ENCODE measurements at places on chromosomes 6 and 20.

GRCh38 chr6:163583558-163583957, 169.0 kb downstream of the QKI start:
- no peak for DNase-seq

DNA sequence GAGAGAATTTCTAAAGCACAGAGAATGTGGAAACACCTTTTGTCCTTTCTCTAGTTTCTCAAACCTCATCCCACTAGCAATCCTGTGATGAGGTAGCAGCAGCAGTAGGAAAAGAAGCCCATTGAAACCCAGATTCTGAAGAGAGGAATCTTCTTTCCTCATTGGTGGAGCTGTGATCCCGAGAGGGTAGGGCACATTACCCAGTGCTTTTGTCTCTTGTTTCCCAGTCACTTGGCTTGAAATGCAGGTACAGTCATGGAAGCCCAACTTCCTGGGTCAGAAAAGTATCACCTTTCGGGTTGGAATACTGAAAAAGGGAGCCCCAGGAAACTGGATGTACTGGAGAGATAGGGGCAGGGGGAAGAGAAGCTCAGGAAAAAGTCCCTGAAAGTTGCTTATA, 417.4 kb downstream of the TBC1D32 start:
- DNase-seq, result no peak

DNA sequence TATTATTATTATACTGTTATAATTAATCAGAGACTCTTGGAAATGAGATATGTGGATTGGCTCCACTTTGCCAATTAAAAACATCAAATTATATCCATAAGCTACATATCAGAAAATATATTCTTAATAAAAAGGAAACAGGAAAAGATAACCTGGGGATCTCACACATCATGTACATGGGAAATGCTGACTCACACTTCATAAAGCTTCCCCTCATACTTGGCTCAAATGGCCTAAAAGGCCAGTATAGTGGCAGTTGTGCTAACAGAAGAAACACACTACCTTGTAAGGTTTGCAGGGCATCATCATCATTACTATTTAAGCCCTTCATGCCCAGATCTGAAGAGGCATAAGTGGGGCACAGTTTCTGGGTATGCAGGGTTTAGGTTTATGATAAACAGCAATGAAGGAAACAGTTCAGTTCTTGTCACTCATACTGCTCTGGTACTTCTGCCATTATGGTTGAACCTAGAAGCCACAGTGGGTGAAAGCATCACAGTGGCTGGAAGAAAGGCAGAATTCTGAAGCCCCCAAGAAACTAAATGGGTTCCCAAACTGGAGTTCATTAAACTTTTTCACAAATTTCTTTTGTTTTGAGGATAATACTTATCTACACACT, 60.6 kb downstream of the BTBD9 start:
- DNase-seq, result no peak

DNA sequence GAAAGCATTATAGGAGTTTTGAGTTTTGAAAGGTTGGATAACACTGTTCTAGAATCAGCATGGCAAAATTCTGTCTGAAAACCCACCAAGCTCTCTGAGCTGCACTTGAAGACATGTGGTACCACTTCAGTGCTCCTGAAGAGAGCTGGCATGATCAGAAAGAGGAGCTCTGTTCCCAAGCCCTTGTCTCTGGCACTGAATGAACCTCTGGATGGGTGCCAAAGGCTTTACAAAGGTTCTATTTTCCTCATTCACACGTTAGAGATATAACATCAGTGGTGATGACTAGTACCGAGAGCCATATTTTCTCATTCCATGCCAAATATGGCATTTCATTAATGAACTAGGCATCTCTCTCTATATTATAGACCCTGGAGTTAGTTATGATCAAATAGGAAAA, 301.8 kb upstream of the ID4 start:
- no peak for DNase-seq

- no peak for DNase-seq
These were observed 180.6 kb upstream of the HTR1E start for GRCh38 chr6:86756640-86757229.

DNA sequence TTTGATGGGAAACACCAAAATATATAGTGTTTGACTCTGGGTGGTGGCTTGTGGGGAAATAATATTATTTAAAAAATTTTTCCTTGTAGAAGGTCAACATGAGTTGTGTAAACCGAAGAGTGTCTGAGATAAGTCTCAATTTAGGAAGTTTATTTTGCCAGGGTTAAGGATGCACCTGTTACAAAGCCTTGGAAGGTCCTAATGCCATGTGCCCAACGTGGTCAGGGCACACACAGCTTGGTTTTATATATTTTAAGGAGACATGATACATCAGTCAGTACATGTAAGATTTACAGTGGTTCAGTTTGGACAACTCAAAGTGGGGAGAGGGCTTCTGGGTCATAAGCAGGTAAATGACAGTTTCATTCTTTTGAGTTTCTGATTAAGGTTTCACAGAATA, 162.1 kb downstream of the ZFAND3 start:
- DNase-seq, result no peak

DNA sequence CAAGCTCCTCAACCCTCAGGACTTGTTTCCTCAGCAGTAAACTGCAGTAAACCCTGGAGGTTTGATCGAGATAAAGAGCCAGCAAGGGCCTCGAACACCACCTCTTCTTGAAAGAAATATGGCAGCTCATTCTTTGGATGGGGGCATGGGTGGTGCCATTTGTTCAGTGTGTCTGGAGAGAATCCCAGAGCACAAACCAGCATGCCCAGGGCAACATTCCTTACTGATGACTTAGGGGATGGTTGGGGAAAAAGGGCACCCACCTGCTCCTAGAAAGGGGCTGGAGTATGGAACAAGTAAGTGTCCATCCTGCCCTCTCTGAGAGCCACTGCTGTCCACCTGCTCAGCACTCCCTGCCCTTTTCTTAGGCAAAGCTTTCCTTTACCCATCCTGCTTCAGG, 31.3 kb upstream of the ZFAND3 start:
- no peak for DNase-seq

DNA sequence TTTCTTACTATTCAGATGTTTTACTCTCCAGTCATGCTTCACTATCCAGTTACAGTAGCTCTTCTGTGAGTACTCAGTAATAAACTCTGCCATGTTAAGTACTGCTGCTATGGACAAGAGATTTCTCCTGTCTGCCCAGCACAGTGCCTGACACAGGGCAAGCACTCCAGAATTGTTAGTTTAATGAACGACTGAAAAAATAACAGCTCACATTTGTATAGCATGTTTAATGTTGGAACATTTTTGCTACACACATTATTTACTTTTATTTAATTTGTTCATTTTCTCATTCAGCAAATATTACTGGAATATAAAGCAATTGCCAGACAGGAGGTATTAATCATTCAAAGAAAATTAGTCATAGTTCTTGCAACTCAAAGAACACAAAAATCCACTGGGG, 142.6 kb upstream of the HMGN3 start:
- no peak for DNase-seq

GRCh38 chr6:117165911-117166499, 99.4 kb upstream of the VGLL2 start:
- DNase-seq, result no peak

DNA sequence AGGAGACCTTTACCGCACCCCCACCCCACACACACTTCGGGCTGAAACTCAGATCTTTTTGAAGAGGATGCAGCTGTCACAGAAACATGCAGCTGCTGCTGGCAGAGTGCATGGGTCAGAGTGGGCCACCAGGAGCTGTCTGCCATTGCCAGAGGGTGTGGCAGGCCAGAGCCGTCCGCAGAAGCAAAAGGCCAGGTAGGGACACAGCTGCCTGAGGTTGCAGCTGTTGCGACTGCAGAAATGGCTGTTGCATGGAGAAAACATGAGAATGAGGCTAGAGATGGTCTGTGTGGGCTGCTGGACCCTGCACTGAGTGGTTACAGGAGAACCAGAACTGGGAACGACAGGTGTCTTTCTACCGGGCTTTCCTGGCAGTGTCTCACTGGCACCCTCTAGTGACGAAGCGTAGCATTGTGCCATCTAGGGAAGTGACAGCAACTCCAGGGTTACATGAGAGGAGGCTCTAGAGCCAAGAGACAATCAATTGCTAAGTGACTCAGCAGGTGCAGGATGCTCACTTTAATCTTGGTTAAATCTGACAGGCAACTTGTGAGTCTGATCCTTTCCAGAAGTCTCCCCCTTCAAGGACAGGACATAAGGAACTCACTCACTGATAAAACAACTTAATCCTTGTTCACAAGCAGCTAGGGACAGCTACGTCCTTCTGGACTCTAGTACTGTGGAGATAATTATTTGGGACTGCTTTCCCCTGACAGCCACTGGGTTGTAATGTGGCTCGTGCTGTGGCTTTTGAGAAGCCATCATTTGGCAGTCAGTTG, 29.1 kb upstream of the SERPINB9 start:
- DNase-seq, result peak; percentile 85

DNA sequence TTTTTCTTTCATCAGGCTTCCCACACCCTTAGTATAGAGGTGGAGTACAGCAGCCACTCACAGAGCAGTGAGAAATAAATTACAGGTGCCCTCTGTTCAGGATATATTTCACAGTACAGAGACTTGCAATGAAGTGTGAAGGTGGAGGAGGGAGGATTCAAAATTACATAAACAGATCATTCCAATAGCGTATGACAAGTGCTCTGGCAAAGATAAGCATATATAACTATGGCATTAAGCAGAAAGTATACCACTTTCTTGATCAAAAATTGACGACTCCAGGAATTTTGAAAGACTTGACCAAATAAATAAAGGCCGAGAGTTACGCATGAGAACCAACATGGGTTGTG, 108.7 kb downstream of the GPX5 start:
- no peak for DNase-seq

- no peak for DNase-seq
These were observed 50.0 kb downstream of the SOD2 start for GRCh38 chr6:159642995-159643394.

DNA sequence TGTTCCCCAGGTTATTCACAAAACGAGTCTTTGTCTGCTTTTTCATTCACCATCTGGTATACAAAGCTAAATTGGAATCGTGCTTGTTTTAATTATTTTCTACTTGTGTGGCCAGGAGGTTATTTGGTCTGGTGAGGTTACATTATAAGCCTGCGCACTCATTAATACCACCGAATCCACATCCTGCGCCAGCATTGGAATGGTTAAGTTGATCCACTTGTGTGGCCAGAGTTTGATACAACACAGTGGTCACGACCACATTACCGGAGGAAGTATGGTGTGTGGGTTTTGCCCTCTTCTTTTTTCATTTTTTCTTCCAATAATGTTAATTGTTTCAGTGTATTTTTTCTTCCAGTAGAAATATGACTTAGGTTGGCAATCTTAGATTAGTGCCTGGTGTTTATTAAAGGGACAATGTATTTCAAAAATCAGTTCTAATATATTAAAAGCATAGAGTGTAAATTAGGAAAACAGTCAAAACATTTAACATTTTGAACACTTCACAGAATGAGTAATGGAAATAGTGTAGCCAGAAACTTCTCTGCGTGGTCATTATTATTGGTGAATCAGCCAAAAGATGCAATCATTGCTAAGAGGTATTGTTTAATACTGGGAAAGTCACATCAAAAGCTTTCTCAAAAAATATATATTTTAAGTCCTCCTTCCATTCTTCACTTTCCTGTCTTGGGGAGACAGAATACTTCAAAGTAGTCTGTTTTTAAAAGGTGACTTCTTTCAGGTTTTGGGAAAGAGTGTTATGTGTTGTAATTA, 84.5 kb downstream of the JARID2 start:
- no peak for DNase-seq

DNA sequence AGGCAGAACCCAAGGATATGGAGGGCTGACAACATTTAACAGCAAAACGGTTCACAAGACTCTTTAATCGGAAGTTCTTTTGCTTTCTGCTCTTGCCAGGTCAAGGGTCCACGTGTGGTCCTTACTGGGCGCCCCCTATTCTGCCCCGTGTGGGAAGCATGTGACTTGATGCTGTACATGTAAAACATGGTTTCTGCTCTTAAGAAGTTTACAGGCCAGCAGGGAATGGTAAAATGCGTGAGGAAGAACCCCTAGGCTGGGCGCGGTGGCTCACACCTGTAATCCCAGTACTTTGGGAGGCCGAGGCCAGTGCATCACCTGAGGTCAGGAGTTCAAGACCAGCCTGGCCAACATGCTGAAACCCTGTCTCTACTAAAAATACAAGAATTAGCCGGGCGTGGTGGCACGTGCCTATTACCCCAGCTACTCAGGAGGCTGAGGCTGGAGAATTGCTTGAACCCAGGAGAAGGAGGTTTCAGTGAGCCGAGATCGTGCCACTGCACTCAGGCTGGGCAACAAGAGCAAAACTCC, 19.3 kb downstream of the ZNF217 start:
- DNase-seq, result no peak

- no peak for DNase-seq
These were observed 204.8 kb downstream of the TPBG start for GRCh38 chr6:82568290-82568993.

GRCh38 chr20:5927749-5928462, 22.4 kb downstream of the TRMT6 start:
- DNase-seq, result no peak

GRCh38 chr6:27407153-27407814, 18.7 kb downstream of the ZNF391 start:
- DNase-seq, result no peak

DNA sequence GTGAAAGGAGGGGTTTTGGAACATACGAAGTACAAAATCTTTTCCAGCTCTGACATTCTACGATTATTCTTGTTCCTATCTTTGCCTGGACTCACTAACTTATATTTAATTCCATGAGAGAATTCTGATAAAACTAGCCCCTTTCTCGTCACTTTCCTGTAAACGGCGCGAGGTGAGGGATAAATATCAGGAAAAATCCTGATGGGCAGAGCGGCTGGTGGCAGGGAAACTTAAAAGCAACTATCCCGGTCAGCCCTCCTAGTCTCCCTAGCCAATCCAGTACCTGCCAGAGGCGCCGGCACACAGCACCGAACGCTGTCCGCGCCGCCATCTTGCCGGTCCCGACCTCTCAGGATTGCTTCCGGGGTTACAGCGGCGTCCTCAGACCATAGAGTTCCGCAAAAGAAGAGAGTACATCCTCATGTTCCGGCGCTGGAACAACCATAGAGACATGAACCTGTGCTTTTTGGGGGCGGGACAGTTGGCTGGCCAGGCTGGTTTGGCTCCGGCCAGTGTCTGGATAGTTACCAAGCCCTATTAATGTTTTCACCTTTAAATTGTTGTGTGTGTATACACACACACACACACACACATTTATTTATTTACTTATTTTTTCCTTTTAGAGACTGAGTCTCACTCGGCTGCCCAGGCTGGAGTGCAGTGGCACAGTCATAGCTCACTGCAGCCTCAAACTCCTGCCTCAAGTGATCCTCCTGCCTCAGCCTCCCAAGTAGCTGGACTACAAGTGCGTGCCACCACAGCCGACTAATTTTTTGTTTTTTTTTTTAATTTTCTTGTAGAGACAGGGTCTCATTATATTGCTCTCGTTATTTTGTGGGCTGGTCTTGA, at the start of gene MRPS10:
MRPS10 (minus strand) TSS at position 343 of the 849 bp plus-strand sequence; CDS start at position 331, 12 bp downstream.
- DNase-seq, result peak; percentile 89

DNA sequence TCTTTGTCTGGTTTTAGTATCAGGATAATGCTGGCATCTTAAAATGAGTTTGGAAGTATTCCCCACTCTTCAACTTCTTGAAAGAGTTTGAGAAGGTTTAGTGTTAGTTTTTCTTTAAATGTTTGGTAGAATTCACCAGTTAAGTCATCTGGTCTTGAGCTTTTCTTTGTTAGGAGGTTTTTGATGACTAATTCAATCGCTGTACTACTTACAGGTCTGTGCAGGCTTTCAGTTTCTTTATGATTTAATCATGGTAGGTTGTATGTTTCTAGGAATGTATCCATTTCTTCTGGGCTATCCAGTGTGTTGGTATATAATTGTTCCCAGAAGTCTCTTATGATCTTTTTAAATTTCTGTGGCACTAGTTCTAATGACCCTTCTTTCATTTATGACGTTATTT, 215.5 kb downstream of the LRFN2 start:
- DNase-seq, result no peak

- DNase-seq, result no peak
These were observed 191.8 kb upstream of the LRFN2 start for GRCh38 chr6:40778918-40779317.

- DNase-seq, result no peak
These were observed 5.9 kb downstream of the C6orf58 start for GRCh38 chr6:127582777-127583462.

Measured in activated naive CD4-positive, alpha-beta T cell treated with anti-CD3 and anti-CD28 coated beads, Interleukin-2, amount 50 U/mL, for 16 hours (primary cell).